ENCODE measurements at places on chromosomes 3 and 15. TPM values are rescaled to one million over a fixed set of nuclear protein-coding genes. Genes with fewer than 3 reads are reported as not detected.

RAB6B gene
- 60.8 TPM for polyA plus RNA-seq

MEX3B gene
- polyA plus RNA-seq = 38.8 TPM

GPR15 gene
- not detected for polyA plus RNA-seq

ZNF80 gene
- polyA plus RNA-seq = 0.17 TPM

DNASE1L3 gene
- polyA plus RNA-seq = not detected

OSTN gene
- not detected for polyA plus RNA-seq

ILDR1 gene
- polyA plus RNA-seq = not detected

RBP2 gene
- not detected for polyA plus RNA-seq

PFN2 gene
- 542 TPM for polyA plus RNA-seq

SPINK8 gene
- polyA plus RNA-seq = not detected

CCDC54 gene
- not detected for polyA plus RNA-seq

CYP1A2 gene
- not detected for polyA plus RNA-seq

ULK3 gene
- 212 TPM for polyA plus RNA-seq

PGBD4 gene
- polyA plus RNA-seq = 2.4 TPM

RHOV gene
- 2.8 TPM for polyA plus RNA-seq

ZNF501 gene
- polyA plus RNA-seq = 5.6 TPM

IGSF10 gene
- polyA plus RNA-seq = not detected

NDN gene
- 582 TPM for polyA plus RNA-seq
